ENCODE measurements at places on chromosomes 3 and 15. TPM values are rescaled to one million over a fixed set of nuclear protein-coding genes. Genes with fewer than 3 reads are reported as not detected.
A peak's percentile ranks its signal among the peaks of the same experiment; 100 is the strongest.

GPR149 gene
- not detected for total RNA-seq

- H3K4me3 ChIP-seq = no peak overlapping the region
- no peak for DNase-seq
- no peaks in the 10 kb centered on the region for H3K4me1 ChIP-seq
- H3K36me3 ChIP-seq = no peaks in the 10 kb centered on the region
- no peak overlapping the region for H3K27ac ChIP-seq
Observed at GRCh38 chr15:39465843-39466749, 114.8 kb upstream of the THBS1 start.

LINGO1 gene
- total RNA-seq = 42.6 TPM

DNA sequence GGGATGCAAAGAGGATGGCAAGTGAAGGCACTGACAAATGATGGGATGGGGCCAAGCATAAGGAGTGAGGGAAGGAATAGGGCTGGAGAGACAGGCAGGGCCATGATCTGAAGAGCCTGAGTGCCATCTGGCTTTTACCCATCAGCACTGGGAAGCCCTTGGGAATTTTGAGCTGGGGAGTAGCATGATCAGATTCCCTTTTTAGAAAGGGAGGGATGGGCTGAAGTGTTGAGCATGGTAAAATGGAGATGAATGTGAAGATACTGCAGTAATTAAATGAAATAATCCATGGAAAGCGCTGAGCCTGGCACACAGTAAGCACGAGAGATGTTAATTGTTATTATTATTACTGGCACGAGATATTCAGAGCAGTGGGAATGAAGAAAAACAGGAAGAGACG, 9.9 kb downstream of the RBP1 start:
- 0 out of 2 replicates have a peak, but pooled peaks cover 4% of the 10 kb centered on the region for H3K4me1 ChIP-seq
- DNase-seq = no peak
- no peaks in the 10 kb centered on the region for H3K27me3 ChIP-seq
- no peak overlapping the region for H3K4me3 ChIP-seq

DNA sequence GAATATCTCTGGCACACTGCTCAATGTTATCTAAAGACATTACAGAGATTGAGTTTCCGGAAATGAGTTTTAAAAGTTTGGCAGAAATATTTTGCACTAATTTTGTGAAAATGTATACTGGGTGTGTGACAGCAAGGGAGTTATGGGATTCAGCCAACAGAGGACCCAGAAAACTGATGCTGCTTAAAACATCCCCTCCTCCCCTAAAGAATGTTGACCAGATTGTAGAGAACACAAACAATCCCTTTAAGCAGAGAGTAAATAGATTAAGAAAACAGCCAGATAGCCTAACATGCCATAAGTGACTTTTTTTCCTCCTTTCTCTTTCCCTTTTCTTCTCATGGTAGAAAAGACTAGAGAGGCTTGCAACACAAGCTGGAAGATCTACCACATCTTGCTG, 928.0 kb upstream of the ALCAM start:
- H3K27me3 ChIP-seq = no peaks in the 10 kb centered on the region
- H3K4me3 ChIP-seq = no peak overlapping the region
- peaks cover 4% of the 10 kb centered on the region for H3K36me3 ChIP-seq
- H3K4me1 ChIP-seq = peaks cover 3% of the 10 kb centered on the region

DNA sequence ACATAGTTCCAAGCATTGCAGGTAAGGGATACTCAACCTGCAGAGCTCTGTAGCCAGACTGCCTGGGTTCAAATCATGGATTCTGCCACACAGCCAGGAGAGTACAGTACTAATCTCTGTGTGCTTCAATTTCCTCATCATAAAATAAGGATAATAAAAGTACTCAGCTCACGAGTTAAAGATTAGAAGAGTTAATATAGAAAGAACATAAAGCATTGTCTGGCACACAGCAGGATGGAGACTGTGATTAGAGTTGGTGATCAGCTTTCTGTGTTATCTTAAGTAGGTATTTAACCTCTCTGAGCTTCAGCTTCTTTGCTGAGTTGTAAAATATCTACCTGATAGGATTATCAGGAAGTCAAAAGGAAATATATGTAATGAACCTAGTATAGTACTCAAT, 2.7 kb downstream of the CEP70 start:
- no peak overlapping the region for H3K27ac ChIP-seq
- no peaks in the 10 kb centered on the region for H3K4me1 ChIP-seq
- no peaks in the 10 kb centered on the region for H3K27me3 ChIP-seq
- no peak overlapping the region for H3K4me3 ChIP-seq

APPL1 gene
- total RNA-seq = 38.2 TPM

DNA sequence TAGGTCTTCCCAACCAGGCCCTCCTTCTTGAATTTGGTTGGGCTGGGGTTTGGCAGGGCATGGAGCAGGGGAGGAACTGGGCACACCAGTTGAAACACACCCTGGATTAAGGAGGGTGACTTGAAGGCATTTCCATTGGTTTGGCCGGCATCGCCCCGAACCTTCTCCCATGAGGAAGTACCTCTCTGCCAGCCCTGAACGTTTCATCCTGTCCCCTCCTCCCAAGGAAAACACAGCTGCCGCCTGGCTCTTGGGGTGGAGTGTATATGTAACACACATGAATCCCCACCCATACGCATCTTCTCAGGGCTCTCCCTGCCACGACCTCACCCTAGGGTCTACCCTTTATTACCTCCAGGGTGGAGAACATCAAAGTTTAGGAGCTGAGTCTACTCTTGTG, 14.6 kb downstream of the UBAP1L start:
- no peak overlapping the region for H3K4me3 ChIP-seq
- H3K36me3 ChIP-seq = peaks cover 8% of the 10 kb centered on the region
- no peaks in the 10 kb centered on the region for H3K4me1 ChIP-seq
- H3K27ac ChIP-seq = no peak overlapping the region

DNA sequence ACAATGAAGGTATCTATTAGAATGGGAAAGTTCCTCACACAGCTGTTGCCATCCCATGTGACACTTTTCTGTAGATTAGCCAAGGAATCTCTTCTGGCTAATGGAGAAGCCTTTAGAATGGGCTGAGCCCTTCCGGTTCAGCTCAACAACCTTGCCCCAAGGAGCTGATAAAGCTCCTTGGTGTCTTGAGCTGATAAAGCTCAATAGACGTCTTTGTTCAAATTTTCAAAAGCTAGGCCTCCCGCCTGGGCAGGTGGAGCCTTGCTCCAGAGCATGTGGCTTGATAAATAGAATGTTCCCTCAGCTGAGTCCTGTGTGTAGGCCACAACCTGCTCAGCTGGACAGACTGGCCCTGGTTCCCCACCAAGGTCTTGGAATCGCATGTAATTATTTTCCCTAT, 7.2 kb upstream of the BNIP2 start:
- H3K4me1 ChIP-seq = no peaks in the 10 kb centered on the region
- H3K27ac ChIP-seq = no peak overlapping the region
- no peak overlapping the region for H3K4me3 ChIP-seq
- no peaks in the 10 kb centered on the region for H3K27me3 ChIP-seq
- no peaks in the 10 kb centered on the region for H3K36me3 ChIP-seq
- DNase-seq = no peak

DNA sequence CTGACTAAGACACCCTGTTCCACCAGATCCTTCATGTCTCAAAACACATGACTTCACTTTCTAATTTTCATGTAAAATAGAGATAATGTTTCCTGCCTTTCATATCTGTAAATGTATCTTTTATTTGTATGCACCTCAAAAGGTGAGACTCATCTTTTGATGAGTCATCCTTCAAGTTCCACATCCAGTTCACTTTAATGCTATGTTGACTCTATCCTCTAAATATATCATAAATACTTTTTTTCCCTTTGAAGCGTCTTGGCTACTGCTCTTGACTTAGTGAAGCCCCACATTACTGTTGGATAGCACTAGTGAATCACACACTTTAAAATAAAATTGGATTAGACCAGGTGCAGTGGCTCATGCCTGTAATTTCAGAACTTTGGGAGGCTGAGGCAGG, 741.1 kb downstream of the VGLL3 start:
- no peak overlapping the region for H3K4me3 ChIP-seq
- H3K4me1 ChIP-seq = no peaks in the 10 kb centered on the region
- no peak overlapping the region for H3K27ac ChIP-seq
- H3K27me3 ChIP-seq = no peaks in the 10 kb centered on the region

DNA sequence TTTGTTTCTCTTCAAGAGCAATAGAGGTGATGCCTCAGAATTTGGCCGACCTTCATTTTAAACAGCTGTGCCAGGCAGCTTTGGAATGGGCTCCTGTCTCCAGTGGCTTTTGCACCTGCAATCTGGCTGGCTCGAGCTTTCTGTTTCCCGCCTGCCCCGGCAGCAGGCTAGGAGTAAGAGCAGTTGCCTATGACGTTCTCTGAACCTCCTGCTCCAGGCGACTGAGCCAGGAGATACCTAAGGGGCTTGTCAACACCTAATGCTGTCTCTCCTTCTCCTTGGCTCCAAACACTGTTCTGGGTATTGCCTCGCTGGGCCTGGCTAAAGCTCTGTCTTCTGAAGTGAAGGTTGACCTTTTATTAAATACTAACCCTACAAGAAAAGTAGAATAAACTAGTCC, 229.9 kb downstream of the LRRN1 start:
- H3K27ac ChIP-seq = no peak overlapping the region
- DNase-seq = no peak
- H3K36me3 ChIP-seq = no peaks in the 10 kb centered on the region
- no peaks in the 10 kb centered on the region for H3K4me1 ChIP-seq
- no peak overlapping the region for H3K4me3 ChIP-seq

KLHL40 gene
- not detected for total RNA-seq

DNA sequence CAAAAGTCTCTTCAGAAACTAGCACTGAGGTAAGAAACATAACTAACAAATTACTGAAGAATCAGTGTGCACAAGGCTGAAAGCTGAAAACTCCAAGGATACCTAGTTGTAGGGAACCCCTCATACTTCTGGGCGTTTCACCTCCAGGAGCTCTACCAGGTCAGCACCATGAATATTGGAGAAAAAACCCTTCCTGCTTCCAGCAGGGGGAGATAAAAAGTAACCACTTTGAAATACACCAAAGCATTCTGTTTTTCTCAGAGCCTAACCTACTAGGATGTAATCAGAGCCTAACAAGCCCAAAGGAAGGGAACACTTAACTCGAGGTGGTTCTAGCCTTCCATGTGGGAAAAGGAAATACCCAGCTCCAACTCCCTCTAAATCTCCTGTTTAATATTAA, 175.8 kb upstream of the MME start:
- peak; percentile 32 for DNase-seq
- H3K36me3 ChIP-seq = no peaks in the 10 kb centered on the region
- H3K4me3 ChIP-seq = no peak overlapping the region
- no peak overlapping the region for H3K27ac ChIP-seq
- no peaks in the 10 kb centered on the region for H3K4me1 ChIP-seq

DNA sequence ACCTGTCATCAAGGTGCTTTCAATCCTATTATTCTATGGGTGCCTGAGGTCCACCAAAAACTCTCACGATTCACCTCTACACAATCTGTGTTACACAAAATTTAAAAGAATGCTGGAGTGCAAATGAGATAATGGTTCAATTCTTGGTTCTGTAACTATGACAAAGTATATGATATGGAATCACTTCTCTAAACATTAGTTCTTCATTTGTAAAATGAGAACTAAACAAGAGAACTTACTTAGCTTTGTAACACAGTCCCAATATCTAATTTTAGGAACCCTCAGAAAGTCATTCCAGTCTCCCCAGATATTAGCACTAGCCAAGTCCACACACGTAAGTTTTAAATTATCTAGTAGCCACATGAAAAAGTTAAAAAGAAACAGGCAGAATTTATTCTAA, 111.5 kb downstream of the TBL1XR1 start:
- no peak overlapping the region for H3K27ac ChIP-seq
- H3K27me3 ChIP-seq = no peaks in the 10 kb centered on the region
- no peak overlapping the region for H3K4me3 ChIP-seq
- peaks cover 9% of the 10 kb centered on the region for H3K36me3 ChIP-seq
- DNase-seq = no peak

- peaks cover 4% of the 10 kb centered on the region for H3K4me1 ChIP-seq
- H3K27ac ChIP-seq = no peak overlapping the region
- H3K36me3 ChIP-seq = no peaks in the 10 kb centered on the region
- peaks cover 7% of the 10 kb centered on the region for H3K27me3 ChIP-seq
- H3K4me3 ChIP-seq = peak overlapping the region; percentile 86
Observed at GRCh38 chr3:185153171-185153771, 411 bp upstream of the C3orf70 start.

CACNA1D gene
- 1.9 TPM for total RNA-seq

DNA sequence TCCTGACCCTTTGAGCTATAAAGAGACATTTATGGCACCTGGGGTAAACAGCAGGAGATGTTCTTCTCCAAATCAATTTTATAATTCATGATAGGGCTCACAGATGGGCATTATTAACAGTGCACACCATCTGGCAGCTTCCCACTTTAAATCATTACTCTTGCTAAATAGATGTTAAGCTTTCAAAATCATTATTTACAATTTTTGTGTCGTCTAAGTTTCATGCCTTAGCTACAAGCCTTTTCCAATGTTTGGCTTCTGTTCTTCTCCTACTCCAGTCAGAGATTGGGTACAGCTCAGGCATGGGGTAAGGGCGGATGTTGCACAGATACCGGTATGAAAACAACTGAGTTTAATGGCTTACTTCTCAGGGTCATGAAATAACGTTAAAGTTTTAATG, 120.9 kb upstream of the PFN2 start:
- H3K27ac ChIP-seq = no peak overlapping the region
- H3K4me1 ChIP-seq = peaks cover 5% of the 10 kb centered on the region
- H3K36me3 ChIP-seq = no peaks in the 10 kb centered on the region
- H3K4me3 ChIP-seq = no peak overlapping the region
- no peaks in the 10 kb centered on the region for H3K27me3 ChIP-seq

FRMD4B gene
- 3.4 TPM for total RNA-seq

GRCh38 chr15:98858610-98859023, 149.0 kb downstream of the PGPEP1L start:
- no peak overlapping the region for H3K4me3 ChIP-seq
- no peaks in the 10 kb centered on the region for H3K27me3 ChIP-seq
- H3K36me3 ChIP-seq = no peaks in the 10 kb centered on the region
- no peak for DNase-seq
- H3K4me1 ChIP-seq = peaks cover 27% of the 10 kb centered on the region

GRCh38 chr15:76711351-76711827, 193.8 kb downstream of the SCAPER start:
- H3K4me3 ChIP-seq = no peak overlapping the region
- no peak overlapping the region for H3K27ac ChIP-seq
- no peaks in the 10 kb centered on the region for H3K36me3 ChIP-seq
- no peaks in the 10 kb centered on the region for H3K27me3 ChIP-seq
- no peaks in the 10 kb centered on the region for H3K4me1 ChIP-seq
- no peak for DNase-seq

GRCh38 chr3:132038198-132038825, 3.5 kb upstream of the CPNE4 start:
- no peak overlapping the region for H3K27ac ChIP-seq
- H3K4me1 ChIP-seq = no peaks in the 10 kb centered on the region
- H3K27me3 ChIP-seq = no peaks in the 10 kb centered on the region
- DNase-seq = no peak
- no peak overlapping the region for H3K4me3 ChIP-seq
- no peaks in the 10 kb centered on the region for H3K36me3 ChIP-seq

IFRD2 gene
- total RNA-seq = 107 TPM

All from H9 (cell line).